ENCODE measurements at places on chromosomes 16 and 17.
A peak's percentile ranks its signal among the peaks of the same experiment; 100 is the strongest.

DNA sequence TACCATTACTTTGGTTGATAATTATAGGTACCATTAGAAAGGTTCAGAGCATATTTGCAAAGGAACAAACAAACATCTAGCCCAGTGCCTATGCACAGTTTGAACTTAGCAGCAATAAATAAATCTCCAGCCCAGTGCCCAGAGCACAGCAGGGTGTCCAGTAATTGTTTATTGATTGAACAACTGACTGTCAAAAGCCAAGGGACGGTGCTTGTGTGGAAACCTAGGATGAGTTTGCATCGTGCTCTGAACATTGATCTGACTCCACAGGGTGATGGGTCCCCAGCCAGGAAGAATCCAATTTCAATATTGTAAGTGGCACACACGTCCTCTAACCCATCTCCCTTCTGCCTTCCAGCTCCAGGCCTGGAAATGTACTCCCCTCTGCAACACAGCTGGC, 625.5 kb upstream of the C16orf82 start:
- no peaks in the 10 kb centered on the region for H3K36me3 ChIP-seq
- H3K27ac ChIP-seq, result no peak overlapping the region
- DNase-seq, result no peak
- H3K27me3 ChIP-seq, result no peaks in the 10 kb centered on the region
- H3K4me1 ChIP-seq, result no peaks in the 10 kb centered on the region

DNA sequence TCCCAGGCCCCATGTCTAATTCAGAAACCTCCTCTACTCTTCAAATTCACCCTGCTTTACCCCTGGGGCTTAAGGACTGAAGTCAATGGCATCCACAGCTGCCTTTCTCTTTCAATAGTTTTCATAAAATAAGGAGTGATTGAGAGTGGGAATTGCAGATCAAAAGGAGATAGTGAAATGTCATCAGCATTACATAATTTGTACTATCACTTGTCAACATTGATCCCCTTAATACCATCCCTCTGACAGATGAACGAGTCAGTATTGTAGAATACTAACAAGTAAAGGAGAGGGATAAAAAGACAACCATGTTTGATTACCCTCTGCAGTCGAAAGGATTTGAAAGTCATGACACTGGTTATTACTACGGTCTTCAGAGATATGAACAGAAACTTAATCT, 212.4 kb downstream of the TMEM114 start:
- DNase-seq, result no peak
- no peak overlapping the region for H3K4me3 ChIP-seq
- H3K36me3 ChIP-seq, result no peaks in the 10 kb centered on the region
- no peaks in the 10 kb centered on the region for H3K27me3 ChIP-seq
- no peaks in the 10 kb centered on the region for H3K4me1 ChIP-seq
- no peak overlapping the region for H3K27ac ChIP-seq

- no peaks in the 10 kb centered on the region for H3K36me3 ChIP-seq
- DNase-seq, result no peak
- no peaks in the 10 kb centered on the region for H3K27me3 ChIP-seq
These were observed 11.7 kb upstream of the CUEDC1 start for GRCh38 chr17:57966875-57967274.

DNA sequence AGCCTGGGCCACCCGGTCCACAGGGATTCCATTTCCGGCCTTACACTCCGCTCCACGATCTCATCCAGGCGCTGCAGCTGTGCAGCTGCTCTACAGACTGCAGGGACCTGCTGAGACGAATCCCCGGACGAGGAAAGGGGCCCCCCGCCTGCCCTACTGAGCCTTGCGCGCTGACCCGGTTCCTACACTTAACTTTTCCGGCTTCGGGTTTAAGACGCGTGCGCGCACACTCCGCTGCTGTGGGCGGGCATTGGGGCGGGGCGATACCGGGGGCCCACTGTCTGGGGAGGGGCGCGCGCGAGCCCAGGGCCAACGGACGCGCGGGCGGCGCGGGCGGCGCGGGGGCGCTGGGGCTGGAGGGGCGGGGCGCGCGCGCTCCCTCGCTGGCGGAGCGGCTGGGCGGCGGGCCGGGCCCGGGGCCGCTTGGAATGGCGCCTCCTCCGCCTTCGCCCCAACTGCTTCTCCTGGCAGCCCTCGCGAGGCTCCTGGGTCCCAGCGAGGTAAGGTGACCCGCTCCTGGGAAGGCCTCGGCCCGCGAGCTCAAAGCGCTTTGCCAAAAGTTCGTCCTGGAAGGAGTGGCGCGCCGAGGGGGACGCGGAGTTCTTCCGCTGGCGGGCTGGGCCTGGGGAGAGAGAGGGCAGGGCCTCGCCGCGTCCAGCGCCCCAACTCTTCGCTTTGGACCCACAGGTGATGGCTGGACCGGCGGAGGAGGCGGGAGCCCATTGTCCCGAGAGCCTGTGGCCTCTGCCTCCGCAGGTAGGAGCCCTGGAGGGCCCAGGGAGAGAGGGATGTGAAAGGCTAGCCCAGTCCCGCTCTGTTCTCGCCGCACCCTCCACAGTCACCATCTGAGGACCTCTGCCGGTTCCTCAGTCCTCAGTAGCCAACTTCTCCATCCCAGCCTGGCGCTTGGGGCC, at the start of gene TP53I13:
Gene TP53I13 (plus strand): TSS at position 371 of the 914 bp plus-strand sequence. CDS start 58 bp downstream, at position 429.
- H3K4me3 ChIP-seq, result peak within 1 kb of the TSS; percentile 91
- peak within 1 kb of the TSS; percentile 54 for H3K27ac ChIP-seq
- H3K36me3 ChIP-seq, result no peaks in the 10 kb centered on the region
- H3K27me3 ChIP-seq, result no peaks in the 10 kb centered on the region
- DNase-seq, result peak; percentile 78

All from GM23248 (cell line).